ENCODE measurements at places on chromosomes 2 and 18.

DNA sequence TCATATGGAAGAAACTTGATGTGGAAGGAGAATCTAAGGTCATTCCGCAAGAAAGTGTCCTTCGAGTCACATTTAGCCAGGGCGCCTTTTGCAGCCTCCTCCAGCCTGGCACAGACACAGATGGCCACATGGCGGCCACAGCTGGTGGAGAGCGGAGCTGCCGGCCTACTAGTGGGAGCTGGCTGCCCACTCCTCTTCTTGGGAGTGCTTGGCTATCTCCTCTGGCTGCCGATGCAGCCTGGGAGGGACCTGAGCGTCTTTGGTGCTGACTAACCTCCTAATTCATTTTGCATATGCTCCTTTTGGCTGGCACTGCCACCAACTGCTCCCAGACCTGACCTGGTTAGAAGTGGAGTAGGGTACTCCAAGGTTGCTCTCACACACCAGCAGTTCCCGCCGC lies 199.3 kb upstream of the MYT1L start:
- DNase-seq: no peak

DNA sequence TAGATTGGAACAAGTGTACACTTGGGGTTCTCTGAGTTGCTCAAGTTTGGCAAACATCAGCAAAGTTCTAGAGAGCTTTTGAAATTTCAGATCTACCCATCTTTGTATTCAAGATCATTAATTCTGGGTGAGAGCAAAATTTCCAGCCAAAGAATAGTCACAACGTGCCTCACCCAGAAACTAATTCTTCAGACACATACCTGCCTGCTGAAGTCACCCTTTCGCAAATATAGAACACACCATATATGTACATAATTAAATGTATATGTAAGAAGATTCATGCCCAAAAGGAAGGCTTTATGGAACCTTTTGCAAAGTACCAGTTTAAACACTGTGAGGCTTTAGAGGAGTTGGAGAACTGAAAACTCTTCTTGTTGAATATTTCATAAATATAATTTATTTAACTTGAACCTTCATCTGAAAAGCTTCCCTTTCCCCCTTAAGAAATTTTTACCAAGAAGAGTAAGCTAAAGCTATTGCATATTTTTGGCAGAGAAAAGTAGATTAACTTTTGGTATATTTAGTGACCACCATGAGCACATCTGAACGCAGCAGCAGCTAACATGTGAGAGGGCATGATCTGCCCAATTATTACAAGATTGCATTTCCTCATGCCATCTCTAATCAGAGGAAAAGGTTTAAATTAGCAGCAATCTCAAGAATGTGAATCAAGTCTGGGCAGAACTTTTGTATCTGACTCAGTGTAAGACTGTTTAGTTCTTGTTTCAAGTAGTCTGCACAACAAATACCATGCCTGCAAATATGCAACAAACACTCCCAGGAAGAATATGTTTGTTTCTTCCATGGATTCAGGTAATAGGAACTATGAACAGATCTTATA lies 8.2 kb downstream of the RND3 start:
- no peak for DNase-seq

DNA sequence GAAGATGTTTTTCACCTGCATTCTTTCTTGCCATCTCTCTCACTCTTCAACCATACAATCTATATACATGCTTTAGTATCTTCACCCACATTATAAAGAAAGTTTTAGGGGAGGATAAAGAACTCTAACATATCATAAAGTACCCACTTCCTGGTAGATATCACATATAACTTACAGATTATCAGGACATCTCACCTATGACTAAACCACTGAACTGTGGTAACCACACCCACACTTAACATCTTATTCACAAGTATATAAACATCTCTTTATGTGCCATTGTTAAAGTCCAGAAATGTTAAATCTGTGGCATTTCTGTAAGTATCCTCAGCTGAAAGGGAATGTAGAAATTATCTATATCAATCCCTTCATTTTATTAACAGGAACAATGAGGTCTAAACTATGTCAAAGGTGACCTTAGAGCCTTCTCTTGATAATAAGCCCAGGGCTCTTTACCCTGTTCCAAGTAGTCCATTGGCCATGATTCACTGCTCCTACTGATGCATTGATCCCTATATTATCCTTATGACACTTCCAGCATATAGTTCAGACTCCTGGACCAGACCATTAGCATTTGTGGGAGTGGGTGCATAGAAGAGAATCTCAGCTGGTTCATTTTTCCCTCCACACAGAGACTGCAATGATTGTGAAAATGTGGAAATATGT lies 182.4 kb downstream of the SUCLG1 start:
- DNase-seq: no peak

- DNase-seq: peak; percentile 29
These were observed 86.8 kb downstream of the SEMA4F start for GRCh38 chr2:74740741-74741431.

DNA sequence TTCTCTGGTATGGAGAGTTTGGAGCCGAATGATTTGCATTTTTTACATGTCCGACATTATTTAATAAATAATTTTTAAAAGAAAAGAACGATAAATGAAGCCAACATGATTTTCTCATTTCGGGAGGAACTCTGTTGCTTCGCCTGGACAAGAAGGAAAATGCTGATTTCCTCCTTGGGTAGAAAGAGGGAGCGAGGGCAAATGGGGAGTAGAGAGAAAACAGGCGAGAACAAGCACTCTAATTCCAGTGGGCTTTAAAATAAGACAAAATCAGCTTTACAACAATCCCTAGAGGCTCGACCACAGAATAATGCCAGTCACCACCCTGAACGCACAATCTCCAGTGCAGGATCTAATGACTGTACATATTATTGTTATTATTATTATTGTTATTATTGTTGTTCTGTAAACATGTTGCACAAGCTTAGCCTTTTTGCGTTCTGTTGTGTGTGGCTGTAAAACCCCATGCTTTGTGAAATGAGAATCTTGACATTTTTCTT lies 3.7 kb downstream of the DLX1 start:
- no peak for DNase-seq

DNA sequence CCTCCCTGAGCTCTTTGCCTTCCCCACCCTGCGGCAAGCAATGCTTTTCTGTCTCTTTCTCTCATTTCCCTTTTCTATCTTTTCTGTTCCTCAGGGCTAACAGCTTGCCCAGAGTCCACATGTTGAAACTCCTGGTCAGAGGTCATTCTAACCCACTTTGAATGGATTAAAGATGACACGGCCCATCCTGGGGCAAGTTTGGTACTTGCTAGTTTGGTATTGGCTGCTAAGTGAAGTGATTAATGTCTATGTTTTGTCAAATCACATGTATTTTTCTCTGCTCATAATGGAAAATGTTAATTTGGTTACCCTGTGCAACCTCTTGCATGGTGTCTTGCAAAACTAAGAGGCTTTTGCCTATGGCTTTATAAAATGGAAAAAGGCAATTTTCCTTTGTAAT lies 960.2 kb downstream of the CNTNAP5 start:
- DNase-seq: no peak

DNA sequence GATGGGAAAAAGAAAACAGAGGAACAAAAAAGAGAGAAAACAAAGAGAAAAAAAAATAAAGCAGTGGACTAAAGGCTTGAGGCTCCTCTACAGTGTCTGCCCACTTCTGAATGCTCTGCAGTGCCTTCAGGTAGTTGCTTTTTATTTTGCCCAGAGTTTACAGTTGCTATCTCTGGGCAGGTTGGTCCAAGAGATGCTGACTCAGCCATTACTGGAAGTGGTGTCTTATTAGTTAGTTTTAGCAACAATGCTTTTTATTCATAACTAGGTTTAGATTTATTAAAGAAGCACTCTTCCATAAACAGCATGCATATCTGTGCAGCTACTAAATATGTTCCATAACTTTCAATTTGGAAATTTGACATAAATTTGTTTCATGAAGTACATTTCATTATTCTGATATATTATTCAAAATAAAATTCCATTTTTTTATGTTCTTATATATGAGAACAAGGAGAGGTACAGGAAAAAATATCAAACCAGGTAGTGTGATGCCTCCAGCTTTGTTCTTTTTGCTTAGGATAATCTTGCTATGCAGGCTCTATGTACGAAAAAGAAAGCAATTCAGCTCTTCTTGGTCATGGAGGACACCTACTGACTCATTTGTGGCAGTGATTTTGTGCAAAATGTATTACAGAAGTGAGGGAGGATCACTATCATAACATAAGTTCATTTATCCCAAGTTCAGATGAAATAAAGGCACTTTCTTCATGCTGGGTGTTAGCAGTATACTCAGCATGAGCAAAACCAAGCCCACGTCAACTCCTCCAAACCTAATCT lies 69.5 kb downstream of the RPIA start:
- no peak for DNase-seq

GRCh38 chr18:39611381-39612100 lies 2045.9 kb upstream of the CELF4 start:
- DNase-seq: no peak

- DNase-seq: no peak
These were observed 66.5 kb downstream of the STK39 start for GRCh38 chr2:168180914-168181313.

DNA sequence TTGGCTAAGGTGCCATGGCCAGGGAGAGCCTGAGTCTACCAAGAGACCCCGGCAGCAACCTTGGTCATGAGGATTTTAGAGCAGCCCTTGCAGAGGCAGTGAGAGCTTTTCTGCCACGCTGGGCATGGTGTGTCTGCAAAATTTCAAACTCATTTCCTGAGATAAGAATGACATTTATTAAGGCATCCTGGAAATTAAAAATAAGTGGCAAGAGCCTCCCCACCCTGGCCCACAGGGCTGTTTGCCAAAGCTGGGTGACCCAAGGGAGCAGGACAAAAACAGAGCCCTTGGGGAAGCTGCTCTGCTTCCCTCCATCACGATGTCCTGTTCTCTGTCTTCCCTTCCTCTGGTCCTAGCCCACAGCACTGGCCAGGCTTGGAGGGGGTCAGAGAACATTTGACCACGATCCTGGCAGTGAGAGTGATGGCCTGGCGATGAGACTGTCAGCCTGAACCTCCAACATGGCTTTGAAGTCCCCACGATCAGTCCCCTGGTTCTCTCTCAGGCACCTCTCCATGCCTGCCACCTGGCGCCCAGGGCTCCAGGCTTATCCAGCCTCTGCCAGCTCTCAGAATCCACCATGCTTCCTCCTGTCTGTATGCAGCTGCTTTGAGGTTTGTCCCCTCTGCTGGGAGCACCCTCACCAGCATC lies 68.9 kb upstream of the RMDN2 start:
- no peak for DNase-seq

- DNase-seq: no peak
These were observed 29.8 kb upstream of the ZNF407 start for GRCh38 chr18:74567822-74568221.

DNA sequence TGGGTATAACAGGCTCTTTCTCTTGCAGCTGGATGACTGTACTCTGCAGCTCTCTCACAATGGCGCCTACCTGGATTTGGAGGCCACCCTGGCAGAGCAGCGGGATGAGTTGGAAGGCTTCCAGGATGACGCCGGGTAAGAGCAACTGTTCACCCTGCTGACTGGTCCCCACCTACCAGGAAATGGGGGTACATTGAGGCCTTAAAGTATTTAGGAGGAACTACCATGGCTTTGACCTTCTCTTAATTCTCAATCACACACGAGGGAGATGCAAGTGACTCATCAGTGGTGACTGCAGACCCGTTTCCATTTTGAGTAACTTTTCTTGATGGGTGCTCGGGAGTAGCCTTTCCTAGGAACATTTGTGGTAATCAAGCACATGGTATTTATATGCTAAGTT lies 58.0 kb downstream of the FHOD3 start:
- no peak for DNase-seq

DNA sequence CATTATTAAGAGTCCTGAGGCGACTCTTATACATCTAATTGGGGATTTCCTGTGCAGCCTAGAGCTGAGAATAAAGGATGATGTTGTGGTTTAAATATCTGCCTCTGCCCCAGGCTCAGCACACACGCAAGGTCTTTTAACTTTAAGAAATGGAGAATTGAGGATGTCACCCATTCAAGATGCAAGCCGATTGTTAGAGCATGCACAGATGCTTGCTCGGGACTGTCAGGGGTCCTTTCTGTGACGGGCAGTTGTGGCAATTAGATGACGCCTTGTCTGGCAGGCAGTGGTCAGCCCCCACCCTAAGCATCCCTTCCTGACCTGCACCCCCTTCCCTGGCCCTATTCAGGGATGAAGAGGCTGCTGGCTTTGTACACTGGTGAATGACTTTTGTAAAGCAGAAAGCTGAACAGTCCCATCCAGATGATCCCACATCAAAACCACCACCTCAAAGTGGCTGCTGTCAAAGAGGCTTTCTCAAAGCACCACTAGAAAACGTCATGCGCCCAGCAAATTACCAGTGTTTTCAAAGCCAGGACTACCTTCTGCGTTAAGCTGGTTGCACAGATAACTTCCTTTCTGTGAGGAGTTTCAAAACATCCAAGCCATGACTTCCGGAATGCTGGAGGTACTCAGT lies 23.7 kb downstream of the FAM178B start:
- no peak for DNase-seq

DNA sequence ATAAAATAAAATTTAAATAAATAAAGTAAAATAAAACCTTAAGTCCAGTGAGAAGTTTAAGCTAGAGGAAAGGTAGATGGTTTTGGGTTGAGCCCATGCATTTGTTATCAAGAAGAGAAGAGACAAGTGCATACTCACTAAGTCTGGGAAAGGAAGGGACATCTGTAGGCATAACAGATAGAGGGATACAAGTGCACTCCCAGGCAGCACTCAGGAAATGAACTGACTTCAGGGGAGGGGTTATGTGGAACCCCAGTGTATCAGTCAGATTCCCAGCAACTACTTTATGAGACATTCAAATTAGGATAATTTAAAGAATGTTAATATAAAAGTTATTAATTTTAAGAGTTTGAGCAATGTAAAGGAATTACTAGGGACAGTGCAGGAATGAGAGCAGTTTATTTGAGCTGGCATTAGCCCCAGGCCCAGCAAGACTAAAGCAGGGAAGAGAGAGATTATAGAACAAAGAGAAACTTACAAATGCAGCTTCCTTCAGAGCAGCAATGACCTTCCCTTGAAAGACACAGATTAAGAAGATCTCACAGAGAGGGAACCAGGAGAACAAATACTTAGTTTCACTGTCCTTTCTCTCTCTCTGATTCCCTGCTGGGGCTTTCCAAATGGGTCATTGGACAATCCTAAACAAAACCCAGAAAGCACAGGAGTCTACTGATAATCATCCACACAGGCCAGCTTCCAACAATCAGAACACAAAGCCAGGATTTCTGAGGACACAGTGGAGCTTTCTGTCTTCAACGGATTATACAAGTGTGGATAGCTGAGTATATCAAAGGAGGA lies 109.7 kb downstream of the ERBB4 start:
- DNase-seq: no peak

GRCh38 chr2:86021396-86022378 lies 84.0 kb downstream of the POLR1A start:
- no peak for DNase-seq

GRCh38 chr2:181910028-181910831 lies 18.7 kb downstream of the ITPRID2 start:
- DNase-seq: no peak

DNA sequence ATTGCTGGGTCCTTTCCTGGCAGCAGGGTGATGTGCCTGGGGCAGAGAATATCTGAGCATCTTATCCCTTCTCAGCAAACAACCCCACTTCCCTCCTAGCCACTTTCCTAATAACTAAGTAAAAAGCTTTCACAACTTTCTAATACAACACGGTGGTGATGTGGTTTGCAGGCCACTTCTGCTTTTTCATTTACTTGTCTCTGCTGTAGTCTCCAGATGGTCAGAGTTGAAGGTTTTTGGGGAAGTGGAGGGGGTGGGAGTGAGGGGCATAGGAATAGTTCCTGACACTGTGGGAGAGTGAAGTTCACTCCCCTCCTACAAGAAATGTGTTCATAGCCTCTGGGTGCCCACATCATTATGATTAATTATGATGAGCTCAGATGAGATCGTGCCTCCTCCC lies 11.6 kb downstream of the OXER1 start:
- DNase-seq: no peak

GRCh38 chr18:50396005-50396660 lies 21.3 kb downstream of the SKA1 start:
- DNase-seq: no peak

Data from glomerular endothelial cell (primary cell).